ENCODE measurements at places on chromosomes 4 and X.

GRCh38 chr4:1310031-1310795 lies 20.5 kb downstream of the MAEA start:
- peak; percentile 53 for DNase-seq

DNA sequence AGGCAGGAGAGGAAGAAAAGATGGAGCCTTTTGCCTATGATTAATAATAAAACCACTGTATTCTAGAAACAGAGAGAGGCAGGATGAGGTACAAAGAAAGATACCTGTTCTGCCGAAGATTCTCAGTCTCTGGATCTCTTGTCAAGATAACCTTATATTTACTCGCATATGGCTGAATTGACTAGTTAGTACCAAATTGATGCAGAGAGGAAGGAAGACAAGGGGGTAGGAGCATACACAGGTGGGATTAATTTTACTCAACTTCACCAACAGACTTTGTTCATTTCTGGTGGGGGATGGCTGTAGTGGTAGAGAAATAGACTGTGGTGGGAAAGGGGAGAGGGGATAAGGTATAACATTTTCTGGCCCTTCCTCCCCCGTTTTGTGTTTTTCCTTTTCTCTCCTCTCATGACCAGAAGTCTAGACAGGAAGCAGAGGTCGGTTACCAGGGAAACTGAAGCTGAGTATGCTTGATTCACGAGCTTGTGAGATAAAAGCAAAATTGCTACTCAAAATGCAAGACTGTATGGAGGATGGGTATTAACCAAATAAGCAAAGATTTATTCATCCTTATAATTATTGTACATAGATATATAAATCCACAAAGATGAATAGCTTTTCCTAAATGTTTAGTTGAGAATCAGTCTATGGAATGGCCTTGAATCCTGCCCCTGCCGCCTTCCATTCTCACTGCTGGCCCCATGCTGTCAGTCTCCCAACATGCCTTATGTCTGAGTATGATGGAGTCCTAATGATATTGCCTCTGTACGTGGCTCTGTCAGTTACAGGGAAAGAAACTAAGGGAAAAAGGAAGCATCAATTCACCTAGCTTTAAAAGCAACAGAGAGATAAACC lies 17.8 kb upstream of the PAGE2B start:
- DNase-seq, result no peak

GRCh38 chr4:127140306-127140705 lies 492.5 kb upstream of the INTU start:
- peak; percentile 12 for DNase-seq

DNA sequence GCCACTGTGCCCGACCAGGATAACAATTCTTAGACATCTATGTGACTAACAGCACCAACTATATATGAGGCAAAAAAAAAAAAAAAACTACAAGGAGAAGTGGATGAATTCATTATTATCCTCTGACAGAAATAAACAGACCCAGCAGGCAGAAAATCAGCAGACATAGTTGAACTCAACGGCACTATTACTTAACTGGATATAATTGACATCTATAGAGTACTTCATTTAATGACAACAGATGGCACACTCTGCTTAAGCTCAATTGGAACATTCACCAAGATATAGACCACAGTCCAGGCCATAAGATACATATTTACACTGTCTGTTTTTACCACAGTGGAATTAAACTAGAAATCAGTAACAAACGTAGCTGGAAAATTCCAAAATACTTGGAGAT lies 13.3 kb downstream of the CLDN22 start:
- no peak for DNase-seq

DNA sequence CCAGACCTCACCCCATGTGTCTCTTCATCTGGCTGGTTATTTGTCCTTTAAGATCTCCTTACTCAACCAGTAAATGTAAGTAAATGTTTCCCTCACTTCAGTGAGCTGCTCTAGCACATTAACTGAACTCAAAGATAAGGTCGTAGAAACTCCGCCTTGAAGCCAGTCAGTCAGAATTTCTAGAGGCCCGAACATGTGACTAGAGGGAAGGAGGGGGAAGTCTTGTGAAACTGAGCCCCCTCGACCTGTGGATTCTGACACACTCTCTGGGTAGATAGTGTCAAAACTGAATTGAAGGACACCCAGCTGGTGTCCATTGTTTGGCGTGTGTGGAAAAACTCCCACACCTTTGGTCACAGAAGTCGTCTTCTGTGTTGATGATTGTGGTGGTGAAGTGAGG lies 933.9 kb downstream of the ADGRL3 start:
- no peak for DNase-seq

- peak; percentile 59 for DNase-seq
Observed at GRCh38 chr4:7843831-7844593, 95.6 kb downstream of the AFAP1 start.

- DNase-seq, result no peak
Observed at GRCh38 chr4:14874990-14875389, 127.3 kb upstream of the CPEB2 start.

- DNase-seq, result peak; percentile 34
Observed at GRCh38 chr4:20493761-20494353, 206.4 kb upstream of the PACRGL start.

- DNase-seq, result peak; percentile 49
Observed at GRCh38 chrX:115058276-115058675, 40.9 kb upstream of the IL13RA2 start.

GRCh38 chrX:103453655-103454054 lies 65.6 kb downstream of the RAB40A start:
- peak; percentile 46 for DNase-seq

DNA sequence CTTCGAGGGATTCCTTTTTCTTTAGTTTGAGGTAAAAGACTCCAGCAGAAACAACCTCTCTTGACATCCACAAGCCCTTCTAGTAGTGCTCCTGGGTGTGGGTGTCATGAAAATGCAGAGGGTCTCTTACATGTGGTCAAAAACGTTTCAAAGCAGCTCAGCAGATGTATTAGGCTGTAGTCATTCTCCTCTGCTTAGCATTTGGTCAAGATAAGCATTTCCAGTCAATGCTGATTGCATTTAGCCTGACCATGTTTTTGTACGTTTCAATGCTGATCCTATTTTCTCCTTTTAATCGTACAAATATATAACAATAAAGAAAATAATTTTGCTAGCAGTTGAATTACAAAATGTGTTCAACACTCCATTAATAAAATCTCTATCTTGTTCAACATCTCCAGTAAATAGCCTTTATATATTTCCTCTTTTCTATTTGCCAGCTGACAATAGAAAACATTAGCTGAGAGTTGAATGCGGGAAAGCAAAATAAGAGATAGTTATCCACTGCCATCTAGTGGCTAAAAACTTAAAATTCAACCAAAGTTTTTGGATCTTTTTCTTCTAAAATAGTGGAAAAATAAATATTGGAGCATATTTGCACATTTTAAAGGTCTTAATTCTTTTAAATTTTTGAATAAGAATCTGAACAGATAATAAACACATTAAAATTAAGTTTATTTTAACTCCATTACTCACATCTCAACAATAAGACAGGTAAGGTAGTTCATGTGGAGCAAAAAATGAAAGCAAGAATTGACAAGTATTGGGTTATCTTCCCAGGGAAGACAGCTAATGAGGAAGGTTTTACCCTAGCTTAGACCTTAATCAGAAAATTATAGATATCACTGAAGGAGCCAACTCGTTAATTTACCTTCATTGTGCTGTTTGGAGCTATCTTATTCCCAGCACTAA lies 15.2 kb upstream of the PACRGL start:
- peak; percentile 17 for DNase-seq

- peak; percentile 80 for DNase-seq
Observed at GRCh38 chrX:2500803-2501558, at the start of the genes DHRSX and ZBED1. DHRSX (minus strand) TSS chrX:2500976; CDS start chrX:2500925, 51 bp downstream. ZBED1 (minus strand) TSS chrX:2500976; CDS start chrX:2490719, 10,257 bp downstream.

- no peak for DNase-seq
Observed at GRCh38 chr4:1646690-1647089, 37.4 kb downstream of the FAM53A start.

GRCh38 chr4:98659741-98660462 lies 1.5 kb upstream of the TSPAN5 start:
- peak; percentile 30 for DNase-seq

DNA sequence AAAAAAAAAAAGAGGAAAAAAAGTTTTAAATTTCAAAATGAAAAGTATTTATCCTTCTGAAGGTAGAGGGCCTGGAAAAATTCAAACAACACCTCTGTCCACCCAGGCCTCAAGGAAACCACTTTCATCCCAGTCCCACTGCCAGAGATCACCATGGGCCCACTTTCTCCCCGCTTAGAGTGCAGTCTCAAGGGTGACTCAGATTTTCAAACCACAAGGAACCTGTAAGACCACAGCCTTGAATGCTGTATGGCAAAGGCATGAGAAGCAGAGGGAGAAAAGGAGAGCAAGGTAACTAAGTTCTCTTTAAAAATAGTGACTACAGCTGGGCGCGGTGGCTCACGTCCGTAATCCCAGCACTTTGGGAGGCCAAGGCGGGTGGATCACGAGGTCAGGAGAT lies 87.9 kb upstream of the PACRGL start:
- DNase-seq, result no peak

- DNase-seq, result no peak
Observed at GRCh38 chr4:25302626-25303025, 9.9 kb upstream of the ZCCHC4 start.

- no peak for DNase-seq
Observed at GRCh38 chrX:14902537-14902936, 29.3 kb downstream of the MOSPD2 start.

GRCh38 chr4:152094970-152095700 lies 334.3 kb upstream of the GATB start:
- DNase-seq, result peak; percentile 47

DNA sequence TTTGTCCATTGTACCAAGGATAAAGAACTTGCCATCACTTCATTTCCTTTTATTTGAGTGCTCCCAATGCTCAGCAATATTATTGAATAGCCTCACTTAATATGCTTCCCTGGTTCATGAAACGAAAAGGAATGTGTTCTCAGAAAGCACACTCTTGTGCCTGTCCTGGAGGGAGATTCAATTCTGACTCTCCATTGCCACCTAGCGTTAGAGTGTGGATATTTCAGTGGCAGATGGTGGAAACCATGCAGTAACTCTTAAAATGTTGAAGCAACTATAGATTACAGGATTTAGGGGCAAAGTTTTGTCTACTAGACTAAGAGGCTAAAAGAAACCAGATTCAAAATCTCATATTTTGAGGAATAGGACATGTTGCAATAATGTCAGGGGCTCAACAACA lies 36.0 kb downstream of the GAB3 start:
- DNase-seq, result peak; percentile 58

- peak; percentile 3 for DNase-seq
Observed at GRCh38 chr4:109079731-109080130, 222.7 kb downstream of the COL25A1 start.

DNA sequence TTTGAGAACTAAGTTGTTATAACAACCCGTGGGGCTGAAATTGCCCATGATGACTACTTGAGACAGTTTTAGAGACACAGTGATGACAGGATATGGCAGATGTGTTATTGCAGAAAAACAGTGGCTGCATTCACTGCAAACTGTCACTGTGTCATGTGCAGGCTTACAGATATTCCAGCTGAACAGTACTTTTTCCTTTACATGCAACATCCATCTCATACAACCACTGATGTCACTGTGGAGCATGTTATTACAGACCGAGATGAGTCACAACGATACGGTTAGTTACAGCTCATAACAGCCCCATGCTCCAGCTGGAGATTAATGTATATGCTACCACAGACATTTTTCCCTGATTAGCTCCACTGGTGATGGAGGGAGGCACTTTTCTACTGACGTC lies 207.4 kb downstream of the TMA16 start:
- DNase-seq, result peak; percentile 7

- DNase-seq, result no peak
Observed at GRCh38 chr4:138891631-138892031, 124.0 kb upstream of the NOCT start.

GRCh38 chr4:134708616-134709015 lies 507.0 kb upstream of the PABPC4L start:
- no peak for DNase-seq

- DNase-seq, result no peak
Observed at GRCh38 chr4:156954587-156954986, 17.0 kb downstream of the PDGFC start.

DNA sequence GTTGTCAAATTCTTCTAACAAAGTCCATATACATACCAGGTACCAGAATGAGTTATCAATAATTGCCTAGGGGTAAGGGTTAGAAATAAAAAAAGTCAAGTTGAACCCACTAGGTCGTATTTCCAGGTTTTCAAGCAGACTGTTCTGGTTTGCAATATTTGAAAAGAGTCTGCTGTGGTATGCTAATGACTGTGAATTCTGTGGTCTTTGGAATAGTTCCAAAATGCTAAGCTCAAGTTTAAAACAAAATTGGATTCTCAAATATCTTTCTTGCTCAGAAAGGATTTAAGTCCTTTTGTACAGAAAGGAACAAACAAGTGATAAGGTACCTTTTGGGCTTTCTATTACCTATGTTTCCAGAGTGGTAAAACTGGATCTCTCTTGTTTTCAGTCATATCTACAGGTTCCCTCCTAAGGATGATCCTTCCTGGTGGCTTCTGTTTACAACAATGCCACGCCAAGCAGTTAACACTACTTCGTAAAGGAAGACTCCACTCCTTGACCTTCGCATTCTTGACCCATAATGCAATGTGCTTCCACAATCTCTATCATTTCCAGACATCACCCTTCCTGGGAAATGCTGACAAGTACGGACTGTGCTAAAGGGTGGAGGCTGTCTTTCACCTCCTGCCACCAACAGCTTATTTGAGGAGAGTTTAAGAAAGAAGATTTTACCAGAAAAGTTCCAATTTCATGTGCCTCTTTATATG lies 531.7 kb upstream of the FTHL17 start:
- no peak for DNase-seq

GRCh38 chrX:113473418-113473817 lies 632.8 kb upstream of the AMOT start:
- DNase-seq, result no peak

DNA sequence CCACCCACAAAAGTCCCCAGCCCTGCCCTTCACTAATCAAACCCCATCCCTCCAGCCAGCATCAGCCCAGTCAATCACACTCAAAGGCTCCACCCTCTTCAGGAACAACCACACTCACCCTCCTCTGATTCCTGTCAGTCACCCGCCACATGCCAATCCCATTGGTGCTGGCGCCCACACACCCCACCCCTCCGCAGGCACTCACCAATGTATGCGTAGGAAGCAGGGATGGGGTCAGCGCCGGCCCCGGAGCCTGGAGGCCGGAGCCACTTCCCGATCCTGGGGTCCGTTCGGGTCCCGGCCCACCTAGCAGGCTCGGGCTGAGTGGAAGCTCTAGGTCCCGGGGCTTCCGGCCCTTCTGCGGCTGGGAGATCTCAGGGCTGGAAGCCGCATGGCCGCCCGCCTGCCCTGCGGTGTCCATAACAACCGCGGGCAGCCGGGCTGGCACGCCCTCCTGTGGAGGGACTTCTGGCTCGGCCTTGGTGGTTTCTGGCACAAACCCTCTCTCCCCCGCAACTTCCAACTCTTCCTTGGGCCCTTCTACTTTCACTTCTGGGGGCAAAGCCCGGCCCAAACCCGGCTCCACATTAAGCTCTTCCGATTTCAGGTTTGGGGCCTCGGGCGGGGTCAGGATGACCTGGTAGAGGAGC lies 7.9 kb upstream of the CFP start:
- no peak for DNase-seq

GRCh38 chr4:15765910-15766697 lies 12.0 kb upstream of the CD38 start:
- no peak for DNase-seq
